8988T (cell line): ENCODE measurements at places on chromosomes 13 and 19.

GRCh38 chr13:80727321-80727975 lies 386.5 kb upstream of the SPRY2 start:
- DNase-seq: no peak

DNA sequence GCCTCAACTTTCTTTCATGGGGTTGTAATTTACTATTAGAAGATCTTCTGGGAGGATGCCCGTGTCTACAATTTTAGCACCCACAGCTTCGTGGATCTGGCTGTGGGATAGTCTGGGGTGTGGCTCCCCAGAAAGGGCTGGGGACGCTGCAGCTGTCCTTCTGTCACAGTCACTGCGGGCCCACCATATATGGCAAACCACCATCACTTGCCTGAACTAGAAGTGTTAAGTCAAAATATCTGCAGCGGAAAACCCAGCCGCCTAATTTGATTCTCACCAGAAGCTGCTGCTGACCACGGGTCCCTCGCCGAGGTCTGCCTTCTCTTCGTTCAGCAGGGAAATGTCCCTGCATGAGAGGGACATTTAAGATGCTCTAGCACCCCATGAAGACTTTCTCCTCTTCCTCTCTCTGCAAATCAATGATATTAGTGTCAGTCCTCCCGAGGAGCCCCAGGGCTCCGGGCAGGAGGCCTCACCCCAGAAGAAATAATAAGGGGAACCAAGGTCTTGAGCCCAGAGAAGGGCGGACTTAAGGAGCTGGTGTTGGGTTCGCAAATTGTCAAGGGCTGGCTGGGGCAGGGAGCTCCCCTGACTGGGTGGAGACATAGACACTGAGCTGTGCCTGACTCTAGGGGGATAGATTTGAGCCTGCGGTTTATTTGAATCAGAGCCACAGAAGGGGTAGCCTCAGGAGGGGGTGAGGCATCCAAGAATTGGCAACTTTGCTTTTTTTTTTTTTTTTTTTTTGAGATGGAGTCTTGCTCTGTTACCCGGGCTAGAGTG lies 3.0 kb upstream of the MATK start:
- no peak for DNase-seq

DNA sequence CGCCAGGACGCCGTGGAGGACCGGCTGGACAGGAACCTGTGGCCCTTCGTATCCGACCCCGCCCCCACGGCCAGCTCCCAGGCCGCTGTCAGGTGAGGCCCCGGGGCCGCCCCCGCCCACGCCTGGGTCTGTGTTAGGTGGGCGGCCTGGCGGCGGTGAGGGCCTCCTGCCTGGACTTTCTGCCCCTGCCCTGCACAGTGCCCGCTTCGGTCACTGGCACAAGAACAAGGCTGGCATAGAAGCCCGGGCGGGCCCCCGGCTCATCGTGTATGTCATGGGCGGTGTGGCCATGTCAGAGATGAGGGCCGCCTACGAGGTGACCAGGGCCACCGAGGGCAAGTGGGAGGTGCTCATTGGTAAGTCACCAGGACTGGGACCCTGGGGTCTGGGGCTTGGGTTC lies 10.2 kb downstream of the STXBP2 start:
- no peak for DNase-seq

- no peak for DNase-seq
These were observed 431 bp downstream of the FUT3 start for GRCh38 chr19:5850743-5851293.

DNA sequence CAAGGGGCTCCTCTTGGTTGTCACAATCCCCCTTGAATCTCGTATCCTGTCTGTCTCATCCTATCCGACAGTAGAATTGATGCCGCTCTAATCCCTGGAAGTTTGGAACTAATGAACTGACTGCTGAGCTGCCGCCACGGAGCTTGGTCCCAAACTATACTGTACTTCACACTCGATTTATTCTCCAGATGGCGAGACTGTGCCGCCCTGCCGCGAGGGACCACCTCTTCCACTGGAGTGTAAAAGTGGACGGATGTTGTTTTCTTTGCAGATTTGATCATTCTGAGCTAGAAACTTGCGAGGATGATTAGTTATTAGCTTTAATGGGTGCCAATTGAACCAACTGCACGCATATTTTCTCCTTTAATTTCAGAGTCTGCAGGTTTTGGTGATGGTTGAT lies 117.2 kb downstream of the ZIC5 start:
- DNase-seq: no peak

DNA sequence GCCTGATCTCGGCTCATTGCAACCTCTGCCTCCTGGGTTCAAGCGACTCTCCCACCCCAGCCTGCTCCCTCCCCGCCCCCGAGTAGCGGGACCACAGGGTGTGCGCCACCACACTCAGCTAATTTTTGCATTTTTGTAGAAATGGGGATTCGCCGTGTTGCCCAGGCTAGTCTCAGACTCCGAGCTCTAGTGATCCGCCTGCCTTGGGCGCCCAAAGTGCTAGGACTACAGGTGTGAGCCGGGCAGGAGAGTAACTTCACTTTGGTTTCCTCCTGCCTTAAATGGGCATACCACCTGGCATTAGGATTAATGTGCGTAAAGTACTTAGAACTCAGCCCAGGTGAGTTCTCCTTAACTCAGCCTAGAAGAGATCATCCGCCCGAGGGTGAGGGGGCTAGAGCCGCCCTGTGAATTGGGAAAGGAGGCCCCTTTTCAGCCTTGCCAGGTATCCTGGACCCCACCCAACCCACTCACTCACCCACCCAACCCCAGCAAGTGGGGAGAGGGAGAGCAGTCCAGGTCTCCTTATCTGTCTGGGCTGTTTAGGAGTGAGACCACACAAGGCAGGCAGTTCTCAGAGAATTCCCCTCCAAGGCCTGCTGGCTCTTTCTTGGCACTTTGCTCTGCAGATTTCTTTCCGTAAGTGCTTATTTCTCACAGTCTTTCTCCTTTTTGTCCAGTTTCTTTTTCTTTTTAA lies 1.2 kb upstream of the ZFP36 start:
- DNase-seq: peak; percentile 48

DNA sequence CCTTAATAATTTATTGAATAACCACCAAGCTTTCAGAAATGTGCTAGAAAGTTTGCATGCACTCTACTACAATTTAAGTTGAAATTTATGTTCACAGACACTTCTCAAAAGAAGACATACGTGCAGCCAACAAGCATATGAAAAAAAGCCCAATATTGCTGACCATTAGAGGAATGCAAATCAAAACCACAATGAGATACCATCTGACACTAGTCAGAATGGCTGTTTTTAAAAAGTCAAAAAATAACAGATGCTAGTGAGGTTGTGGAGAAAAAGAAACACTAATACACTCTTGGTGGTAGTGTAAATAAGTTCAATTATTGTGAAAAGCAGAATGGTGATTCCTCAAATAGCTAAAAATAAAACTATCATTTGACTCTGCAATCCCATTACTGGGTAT lies 308.8 kb upstream of the PCDH9 start:
- no peak for DNase-seq

- DNase-seq: no peak
These were observed at the start of gene ZNF98 for GRCh38 chr19:22422211-22422610. TSS of gene ZNF98 (minus strand) at chr19:22422346. CDS start at chr19:22422224, 122 bp downstream.

DNA sequence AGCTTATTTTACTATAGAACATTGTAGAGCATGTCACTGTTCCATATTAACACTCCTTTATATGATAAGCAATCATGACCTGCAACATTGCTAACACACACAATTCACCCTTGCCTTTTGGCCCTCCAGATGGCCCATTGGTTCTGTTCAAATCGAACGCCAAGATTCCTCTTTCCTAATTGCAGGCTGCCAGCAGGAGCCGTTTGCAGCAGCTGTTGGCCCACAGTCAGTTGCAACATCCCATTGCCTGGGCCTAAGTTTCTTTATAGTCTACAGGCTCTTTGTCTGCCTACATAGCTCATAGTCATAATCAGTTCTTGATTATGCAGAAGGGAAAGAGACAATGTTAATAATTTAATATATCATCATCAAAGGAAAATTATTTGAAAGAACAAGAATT lies 37.6 kb downstream of the KCTD12 start:
- DNase-seq: no peak

DNA sequence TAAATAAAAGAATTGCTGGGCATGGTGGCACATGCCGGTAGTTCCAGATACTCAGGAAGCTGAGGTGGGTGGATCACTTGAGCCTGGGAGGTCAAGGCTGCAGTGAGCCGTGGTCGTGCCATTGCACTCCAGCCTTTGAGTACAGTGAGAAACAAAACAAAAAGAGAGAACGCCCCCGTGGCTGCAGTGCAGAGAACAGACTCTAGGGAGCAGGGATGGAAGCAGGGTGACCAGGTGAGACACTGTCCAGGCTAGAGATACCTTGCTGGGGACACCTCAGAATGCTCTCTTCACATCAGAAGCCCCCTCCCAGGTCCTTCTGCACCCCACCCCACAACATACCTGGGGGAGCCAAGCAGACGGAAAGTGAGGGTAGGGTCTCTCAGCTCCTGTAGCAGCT lies 24.8 kb downstream of the MAP4K1 start:
- DNase-seq: no peak

DNA sequence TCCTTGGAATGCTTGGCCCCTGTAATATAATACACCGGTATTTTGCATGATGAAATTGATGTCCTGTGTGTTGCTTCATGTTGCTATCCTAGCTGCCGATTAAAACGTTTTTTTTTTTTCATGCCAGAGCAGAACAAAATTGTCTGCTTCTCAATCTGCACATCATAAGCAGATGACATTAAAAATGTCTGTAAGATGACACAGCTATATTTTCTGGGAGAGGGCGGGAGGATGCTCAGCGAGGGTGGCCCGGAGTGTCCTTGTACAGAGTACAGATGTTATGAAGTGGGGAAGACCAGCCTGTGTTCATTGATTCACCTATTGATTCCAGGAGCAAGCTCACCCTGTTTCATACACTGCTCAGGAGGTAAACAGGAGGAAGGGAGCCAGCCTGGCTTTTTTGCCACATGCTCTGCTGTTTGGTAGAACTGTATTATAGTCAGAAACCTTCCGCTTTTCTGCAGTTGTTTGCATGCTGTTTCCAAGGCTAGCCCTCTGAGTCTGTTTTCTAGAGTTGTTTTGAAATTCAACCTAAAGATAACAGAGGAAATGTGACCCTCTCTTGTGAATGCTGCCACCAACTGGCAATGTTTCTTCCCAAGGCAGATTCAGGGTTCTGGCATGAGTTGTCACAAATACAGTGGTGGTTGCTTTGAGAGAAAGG lies 4.7 kb upstream of the IRS2 start:
- DNase-seq: no peak

- no peak for DNase-seq
These were observed 148.3 kb downstream of the PDS5B start for GRCh38 chr13:32734511-32734910.

DNA sequence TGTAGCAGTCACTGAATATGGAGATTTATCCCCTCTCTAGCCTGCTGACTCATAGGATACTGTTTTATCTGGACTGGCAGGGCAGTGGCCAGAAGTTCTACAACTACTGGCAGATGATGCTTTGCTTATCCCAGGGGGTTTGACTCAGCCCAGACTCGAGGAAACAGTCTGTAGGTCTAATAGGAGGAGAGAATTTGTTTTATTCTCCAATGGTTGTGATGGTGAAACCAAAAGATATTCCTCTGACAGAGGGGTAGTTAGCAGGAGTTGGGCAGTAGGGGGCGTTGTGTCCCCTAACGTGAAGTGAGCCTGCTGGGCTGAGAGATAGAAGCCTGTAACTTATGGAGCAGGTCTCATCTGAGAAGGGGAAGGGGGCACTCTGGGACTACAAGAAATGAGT lies 74.9 kb downstream of the WTIP start:
- DNase-seq: no peak

GRCh38 chr13:49436890-49437289 lies 7.0 kb downstream of the CAB39L start:
- DNase-seq: no peak

DNA sequence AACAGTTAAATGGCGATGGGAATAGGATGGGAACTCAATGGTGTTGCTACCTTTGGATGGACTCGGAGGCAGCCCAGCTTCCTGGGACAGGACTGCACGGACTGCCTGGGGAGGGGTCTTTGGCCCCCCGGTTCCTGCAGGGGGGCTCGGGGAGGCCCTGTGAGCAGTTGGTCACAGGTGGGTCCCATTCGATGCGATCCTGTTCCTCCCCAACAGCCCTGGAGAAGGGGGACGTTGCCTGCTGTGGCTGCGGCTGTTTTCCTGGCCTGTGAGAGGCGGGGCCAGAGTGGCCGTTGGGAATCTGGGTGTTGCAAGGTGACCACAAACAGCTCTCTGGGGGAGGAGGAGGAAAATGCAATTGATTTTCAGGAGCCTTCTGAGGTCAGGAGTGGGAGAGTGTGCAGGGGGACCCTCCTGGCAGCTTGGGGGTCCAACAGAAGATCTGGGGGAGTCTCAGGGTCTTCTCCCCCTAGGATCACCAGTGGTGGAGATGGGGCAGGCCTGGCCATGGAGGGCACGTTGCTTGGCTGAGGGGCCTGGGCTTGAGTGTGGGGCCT lies 1.9 kb upstream of the PLPPR3 start:
- peak; percentile 51 for DNase-seq

- DNase-seq: no peak
These were observed 15.0 kb upstream of the EPSTI1 start for GRCh38 chr13:43006893-43007631.

- no peak for DNase-seq
These were observed 60.5 kb upstream of the KCTD15 start for GRCh38 chr19:33736158-33736557.

DNA sequence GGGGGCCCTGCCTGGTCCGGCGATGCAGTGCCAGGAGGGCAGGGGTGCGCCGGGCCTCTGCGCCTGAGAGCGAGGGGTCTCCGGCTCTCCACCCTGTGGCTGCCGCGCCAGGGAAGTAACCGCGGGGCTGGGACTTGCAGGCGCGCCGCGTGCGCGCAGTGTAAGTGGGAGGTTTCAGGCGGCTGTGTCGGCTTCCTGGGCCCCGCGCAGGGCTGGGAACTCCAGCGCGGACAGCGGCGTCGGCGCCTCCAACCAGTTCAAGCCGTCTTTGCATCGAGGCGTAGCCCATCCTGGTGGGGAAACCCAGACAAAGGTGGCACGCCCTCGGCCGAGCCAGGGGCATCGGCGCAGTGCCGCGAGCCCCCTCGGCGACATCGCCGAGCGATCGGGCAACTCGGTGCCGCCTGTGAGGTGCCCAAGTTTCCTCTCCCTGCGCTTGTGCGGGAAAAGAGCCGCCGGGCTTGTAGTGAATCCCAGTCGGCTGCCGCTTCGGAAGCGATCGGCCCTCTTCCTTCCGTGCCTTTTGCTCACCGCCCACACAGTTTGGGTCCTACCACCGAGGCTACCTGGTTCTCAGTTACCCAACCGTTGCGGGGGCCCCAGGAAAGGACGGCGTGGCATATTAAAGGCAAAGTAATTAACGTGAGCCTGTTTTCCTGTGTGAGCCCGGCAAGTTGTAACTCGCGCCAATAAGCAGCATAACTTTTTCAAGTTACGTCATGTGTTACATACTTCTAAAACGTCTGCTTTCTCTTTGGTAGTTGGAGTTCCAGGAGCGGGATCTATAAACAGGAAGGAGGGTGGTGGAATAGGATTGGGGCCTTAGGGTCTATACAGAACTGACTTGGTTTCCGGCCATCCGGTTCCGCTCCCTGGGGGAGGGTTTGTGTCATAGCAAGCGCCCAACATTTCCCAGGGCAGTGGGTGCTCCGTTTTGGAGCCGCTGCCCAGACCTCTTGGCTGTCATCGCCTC lies 1.2 kb downstream of the LRCH1 start:
- DNase-seq: peak; percentile 59

- DNase-seq: no peak
These were observed 15.2 kb downstream of the GAS6 start for GRCh38 chr13:113848431-113849260.
